ENCODE measurements at places on chromosomes 3 and 15. TPM values are rescaled to one million over a fixed set of nuclear protein-coding genes. Genes with fewer than 3 reads are reported as not detected.

WDR93 gene
- total RNA-seq = 0.36 TPM

GNAT1 gene
- not detected for total RNA-seq

PCYT1A gene
- total RNA-seq = 86.1 TPM

EXOG gene
- 14.5 TPM for total RNA-seq

ANKUB1 gene
- total RNA-seq = not detected

CCDC80 gene
- 657 TPM for total RNA-seq

NEO1 gene
- total RNA-seq = 64.2 TPM

A4GNT gene
- total RNA-seq = not detected

STAC gene
- total RNA-seq = 6.5 TPM

Data from osteoblast (primary cell).